ENCODE measurements at places on chromosomes 4 and X.
A peak's percentile ranks its signal among the peaks of the same experiment; 100 is the strongest.

- DNase-seq: peak; percentile 56
These were observed 104.6 kb downstream of the PHEX start for GRCh38 chrX:22136711-22137110.

DNA sequence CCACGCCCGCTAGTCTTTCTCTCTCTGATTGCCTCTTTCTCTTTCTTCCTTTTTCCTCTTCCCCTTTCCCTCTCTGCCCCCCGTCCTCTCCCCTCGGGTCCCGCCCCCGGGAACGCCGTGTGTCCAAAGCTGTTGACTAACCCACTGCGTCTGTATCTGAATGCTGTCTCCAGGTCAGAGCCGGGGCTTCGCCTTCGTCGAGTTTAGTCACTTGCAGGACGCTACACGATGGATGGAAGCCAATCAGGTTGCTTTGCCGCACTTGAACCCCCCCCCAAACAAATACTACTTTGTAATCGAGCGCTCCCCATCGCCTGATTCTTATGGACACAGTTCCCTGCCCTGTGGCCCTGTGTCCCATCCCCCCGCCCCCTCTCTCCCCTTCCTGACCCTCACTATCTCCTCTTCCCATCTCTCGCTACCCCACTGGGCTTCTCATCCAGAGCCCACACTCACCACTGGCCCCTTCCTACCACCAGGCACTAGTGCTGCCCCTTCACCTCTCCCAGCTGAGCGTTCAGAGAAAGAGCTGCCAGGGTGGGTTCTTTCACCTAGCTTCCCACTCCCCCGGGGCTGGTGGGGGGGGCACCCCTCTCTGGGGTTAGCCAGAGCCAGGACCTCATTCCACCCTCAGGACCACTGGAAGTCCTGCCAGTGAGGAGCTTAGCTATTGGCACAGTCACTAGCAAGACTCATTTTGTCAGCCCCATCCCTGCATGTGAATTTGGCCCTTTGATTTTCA lies 18.6 kb upstream of the UBA1 start:
- DNase-seq: no peak

DNA sequence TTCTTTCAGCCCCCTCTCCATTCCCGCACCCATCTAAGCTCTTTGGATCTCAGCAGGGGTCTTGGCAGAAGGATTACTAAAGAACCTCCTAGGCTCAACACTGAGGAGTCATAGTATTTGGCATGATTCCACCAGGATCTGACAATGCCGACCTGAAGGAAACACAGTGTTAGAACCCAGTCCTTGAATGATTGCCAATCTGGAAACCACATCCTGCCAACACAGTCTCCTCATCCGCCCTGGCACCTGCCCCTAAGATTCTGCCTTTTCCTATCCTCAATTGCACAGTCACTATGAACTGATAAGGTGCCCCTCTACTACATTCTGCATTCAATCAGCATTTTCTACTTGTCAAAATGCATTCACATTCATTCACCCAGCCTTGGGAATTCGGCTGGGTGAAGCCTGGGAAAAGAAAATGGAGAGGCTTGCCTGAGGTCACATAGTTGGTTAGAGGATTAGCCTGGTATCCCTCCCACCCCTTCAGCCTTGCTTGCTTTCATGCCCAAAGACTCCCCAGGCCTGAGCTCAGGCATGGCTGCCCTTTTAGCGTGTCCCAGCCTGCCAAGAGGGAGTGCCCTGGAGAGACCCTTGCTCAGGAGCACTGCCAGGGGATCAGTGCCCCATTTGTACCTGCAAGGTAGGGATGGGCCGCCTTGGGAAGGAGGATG lies 2.2 kb upstream of the CLDN2 start:
- peak; percentile 50 for DNase-seq

- no peak for DNase-seq
These were observed 39.2 kb upstream of the FAT1 start for GRCh38 chr4:186762865-186763264.

GRCh38 chr4:38925492-38926413 lies 58.1 kb downstream of the FAM114A1 start:
- DNase-seq: no peak

GRCh38 chr4:142402900-142403299 lies 443.2 kb downstream of the INPP4B start:
- DNase-seq: no peak

GRCh38 chrX:124605511-124605910 lies 259.1 kb downstream of the SH2D1A start:
- DNase-seq: no peak

DNA sequence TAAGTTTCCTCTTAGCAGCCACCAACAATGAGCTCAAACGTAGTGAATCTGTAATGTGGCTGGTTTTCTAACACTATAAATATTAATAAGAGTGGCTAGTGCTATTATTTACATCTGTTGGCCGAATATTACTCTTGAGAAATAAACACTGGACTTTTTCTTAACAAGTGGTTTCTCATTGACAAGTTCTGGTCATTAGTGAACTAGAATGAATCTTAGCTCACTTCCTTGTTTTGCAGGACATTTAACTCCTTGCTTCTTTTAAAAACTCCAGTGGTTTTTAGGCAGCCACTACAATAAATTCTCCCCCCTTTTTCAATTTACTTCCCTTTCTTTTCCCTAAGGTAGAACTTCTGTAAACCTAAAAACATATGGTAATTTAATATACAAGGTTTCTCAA lies 177.2 kb downstream of the ARAP2 start:
- DNase-seq: no peak

GRCh38 chrX:20472148-20472547 lies 205.4 kb upstream of the RPS6KA3 start:
- no peak for DNase-seq

Data from NCI-H446 (cell line).